ENCODE measurements at places on chromosomes 5 and 9.
A peak's percentile ranks its signal among the peaks of the same experiment; 100 is the strongest.

DNA sequence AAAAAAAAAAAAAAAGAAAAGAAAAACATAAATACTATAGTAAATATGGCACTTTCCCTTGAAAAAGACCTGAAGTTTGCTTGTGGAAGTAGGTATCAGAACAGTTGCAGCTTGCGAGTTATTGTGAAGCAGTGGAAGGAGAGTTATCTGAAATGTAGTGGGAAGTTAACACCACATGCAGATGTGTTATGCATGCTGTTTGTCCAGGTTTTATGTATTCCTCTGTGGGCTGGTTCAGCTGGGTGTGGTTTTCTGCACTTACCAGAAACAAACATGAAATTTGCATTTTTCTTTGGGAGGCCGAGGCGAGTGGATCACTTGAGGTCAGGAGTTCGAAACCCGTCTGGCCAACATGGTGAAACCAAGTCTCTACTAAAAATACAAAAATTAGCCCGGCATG lies 42.1 kb upstream of the CTNNA1 start:
- no peak for DNase-seq

DNA sequence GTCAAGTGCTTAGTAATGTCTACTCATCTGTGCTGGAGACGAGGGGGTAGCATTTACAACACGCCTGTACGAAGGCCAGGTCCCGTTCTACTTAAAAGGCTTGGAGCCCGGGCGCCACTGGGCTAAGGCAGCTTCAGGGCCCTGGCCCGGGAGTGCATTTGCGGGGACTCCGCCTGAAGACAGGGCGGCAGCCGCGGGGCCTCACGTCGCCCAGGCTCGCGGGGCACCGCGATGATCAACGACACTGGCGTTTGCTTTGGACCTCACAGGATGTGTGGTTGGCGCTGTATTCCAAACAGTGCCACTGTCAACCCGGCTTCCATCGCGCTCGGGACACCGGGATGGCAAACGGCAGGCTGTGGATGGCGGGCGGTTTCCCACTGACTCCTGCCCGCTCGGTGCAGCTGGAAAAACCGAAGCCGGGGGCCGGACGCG lies 1.1 kb upstream of the TENT4A start:
- peak; percentile 33 for DNase-seq

- no peak for DNase-seq
These were observed 9.9 kb upstream of the IQGAP2 start for GRCh38 chr5:76393035-76393680.

- DNase-seq: no peak
These were observed 53.0 kb downstream of the IL31RA start for GRCh38 chr5:55904152-55904551.
